ENCODE measurements at places on chromosomes 12 and 14.

GRCh38 chr14:98937021-98937420 lies 335.0 kb downstream of the BCL11B start:
- no peak for DNase-seq

GRCh38 chr12:87283886-87284285 lies 745.3 kb downstream of the C12orf50 start:
- no peak for DNase-seq

DNA sequence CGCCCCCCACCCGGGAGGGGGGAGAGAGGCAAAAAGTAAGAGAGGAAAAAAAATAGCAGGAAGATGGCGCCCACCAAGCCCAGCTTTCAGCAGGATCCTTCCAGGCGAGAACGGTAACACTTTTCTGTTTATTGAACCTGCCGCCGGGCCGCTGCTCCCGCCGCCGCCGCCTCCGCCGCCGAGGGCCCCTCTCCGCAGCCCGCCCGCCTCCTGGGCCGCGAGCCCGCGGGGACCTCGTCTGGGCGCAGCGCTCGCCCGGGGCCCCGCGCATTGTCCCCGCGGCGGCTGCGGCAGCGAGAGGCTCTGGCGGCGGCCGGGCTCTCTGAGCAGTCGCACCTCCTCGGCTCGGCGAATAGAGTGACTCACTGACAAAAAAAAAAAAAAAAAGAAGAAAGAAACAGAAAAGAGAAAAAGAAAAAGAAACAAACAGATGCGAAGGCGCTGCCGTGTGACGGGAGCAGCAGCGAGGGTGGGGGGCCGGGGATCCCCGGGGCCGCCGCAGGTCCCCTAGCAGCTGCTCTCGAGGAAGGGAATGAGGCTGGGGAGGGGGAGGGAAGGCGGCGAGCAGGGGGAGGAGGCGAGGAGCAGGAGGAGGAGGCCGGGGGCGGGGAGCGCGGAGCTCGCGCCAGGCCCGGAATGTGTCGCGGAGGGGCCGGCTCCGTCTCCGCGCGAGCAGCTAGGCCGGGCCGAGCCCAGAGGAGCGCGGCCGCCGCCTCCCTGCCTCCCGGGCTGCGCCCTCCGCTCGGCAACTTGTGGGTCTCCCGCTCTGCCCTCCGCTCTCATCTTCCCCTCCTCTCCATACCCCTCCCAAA lies 781 bp downstream of the NPAS3 start:
- no peak for DNase-seq

- DNase-seq: no peak
Measured at GRCh38 chr12:104738331-104738730, 219.8 kb downstream of the SLC41A2 start.

- no peak for DNase-seq
Measured at GRCh38 chr12:110373025-110373424, 30.5 kb downstream of the ANAPC7 start.

- no peak for DNase-seq
Measured at GRCh38 chr14:77311217-77311616, 9.5 kb downstream of the POMT2 start.

- DNase-seq: peak; percentile 72
Measured at GRCh38 chr14:61662437-61663311, 32.6 kb upstream of the HIF1A start.

- no peak for DNase-seq
Measured at GRCh38 chr14:99133636-99134515, 138.1 kb downstream of the BCL11B start.

DNA sequence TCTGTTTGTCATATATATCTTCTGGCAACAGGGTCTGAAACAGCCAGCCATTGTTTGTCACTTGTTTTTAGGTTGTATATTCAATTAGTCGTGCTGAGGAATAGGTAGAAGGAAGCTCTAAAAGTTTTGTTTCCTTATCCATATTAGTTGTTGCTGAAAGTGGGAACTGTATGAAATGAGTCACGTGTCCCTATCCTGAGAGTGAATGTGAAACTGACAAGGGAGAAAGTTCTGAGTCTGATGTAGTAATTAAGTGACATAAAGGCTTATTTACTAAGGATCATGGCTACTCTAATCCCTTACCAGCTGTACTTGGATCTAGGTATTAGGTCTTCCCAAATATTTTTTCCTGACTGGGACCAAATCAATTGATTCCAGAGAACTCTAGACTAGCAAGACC lies 16.4 kb downstream of the FAM234B start:
- DNase-seq: no peak

Measured in stimulated activated naive B cell treated with anti-CD40 and anti-IgM and Interleukin-4, amounts not matched to agents 10 μg/mL and 1 μg/mL and 100 μg/mL, for 72 hours (primary cell).